ENCODE measurements at places on chromosomes 2 and 18. TPM values are rescaled to one million over a fixed set of nuclear protein-coding genes. Genes with fewer than 3 reads are reported as not detected.

ADRA2B gene
- polyA plus RNA-seq, result not detected

CRYBA2 gene
- 5.5 TPM for polyA plus RNA-seq

GRCh38 chr2:168392024-168392423 is 64.0 kb upstream of the CERS6 start:
- DNase-seq, result no peak

TYMS gene
- polyA plus RNA-seq, result 17.3 TPM

DNA sequence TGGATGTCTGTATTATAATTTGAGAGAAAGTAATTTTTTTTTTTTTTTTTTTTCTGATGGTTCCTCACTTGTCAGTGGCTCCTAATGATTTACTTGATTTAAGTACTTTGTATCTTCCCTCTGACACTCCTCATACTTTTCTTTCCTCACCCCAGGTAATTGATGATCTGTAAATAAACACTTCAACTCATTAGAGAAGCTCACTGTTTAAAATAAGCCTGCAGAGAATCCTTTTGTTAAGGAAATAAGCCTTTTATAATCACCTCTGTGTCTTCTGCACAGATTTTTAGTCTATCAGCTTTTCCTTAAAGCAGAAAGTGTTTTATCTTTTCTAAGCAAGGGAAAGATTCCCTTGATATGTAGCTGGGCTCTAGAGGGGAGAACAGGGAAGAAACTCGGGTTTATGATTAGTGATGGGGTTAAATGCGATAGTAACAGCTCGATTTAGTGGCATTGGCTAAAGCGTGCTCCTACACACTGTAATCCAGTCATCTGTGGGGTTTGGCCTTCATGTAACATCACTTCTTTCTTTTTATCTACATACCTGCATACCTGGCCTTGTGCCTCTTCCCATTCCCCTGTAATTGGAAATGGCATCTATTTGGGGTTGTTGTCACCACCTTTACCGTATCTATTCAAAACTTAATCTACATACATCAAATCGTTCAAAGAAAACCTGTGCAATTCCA is 60.1 kb upstream of the LRRTM1 start:
- no peak for DNase-seq

DNA sequence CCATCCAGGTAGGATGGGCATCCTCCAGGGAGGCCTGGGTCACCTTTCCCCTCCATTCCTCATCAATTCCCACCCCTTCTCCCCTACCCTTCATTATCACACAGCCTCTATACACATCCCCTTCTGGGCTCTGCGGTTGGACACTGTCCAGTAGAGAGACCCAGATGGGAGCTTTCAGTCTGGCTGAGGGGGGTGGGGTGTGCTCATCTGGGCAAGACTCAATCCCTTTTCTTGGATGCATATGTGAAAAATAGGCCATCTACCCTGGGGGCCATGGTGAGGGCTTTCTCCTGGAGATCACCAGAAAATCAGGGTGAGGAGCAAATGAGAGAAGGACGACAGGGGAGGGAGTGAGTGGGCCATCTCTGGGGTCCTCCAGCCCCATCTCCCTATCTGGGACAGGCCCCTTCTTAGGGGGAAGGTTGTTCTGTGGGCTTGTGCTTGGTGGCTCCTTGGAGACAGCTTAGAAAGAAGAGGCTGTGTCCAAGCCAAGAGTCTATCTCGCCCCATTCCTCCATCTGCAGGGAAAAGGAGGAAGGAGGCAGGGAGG is 160.1 kb downstream of the DYSF start:
- DNase-seq, result peak; percentile 26

PCARE gene
- polyA plus RNA-seq, result not detected

SP140 gene
- 19.2 TPM for polyA plus RNA-seq

DNA sequence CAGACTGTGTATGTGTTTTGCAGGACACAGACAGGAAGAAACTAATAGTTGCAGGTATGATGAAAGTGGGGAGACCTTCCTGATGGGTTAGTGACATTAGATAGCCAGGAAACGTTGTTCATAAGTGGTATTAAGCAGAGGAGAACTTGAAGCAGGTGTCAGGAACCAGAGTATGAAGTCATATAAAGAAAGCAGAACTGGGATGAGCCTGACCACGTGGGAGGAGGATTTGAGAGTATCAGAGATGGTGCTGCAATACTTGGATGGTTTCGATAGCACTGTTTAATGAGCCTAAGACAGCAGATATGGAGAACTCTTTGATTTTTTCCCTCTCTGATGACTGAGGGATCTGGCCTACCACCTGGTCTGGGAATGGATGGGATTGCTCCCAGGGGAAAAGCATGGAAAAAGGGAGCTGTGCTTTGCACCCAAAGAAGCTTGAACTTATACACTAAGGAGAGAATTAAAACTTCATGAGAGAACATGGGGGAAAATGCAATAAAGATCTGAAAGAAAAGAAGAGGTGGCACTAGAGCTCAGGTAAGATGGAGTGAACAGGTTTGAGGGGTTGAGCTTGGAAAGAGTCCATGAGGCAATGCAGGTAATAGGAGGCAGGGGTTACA is 226.0 kb upstream of the LRRTM1 start:
- DNase-seq, result no peak

AMMECR1L gene
- 9.0 TPM for polyA plus RNA-seq

- no peak for DNase-seq
These were observed 347.5 kb upstream of the SALL3 start for GRCh38 chr18:78632111-78632541.

DNA sequence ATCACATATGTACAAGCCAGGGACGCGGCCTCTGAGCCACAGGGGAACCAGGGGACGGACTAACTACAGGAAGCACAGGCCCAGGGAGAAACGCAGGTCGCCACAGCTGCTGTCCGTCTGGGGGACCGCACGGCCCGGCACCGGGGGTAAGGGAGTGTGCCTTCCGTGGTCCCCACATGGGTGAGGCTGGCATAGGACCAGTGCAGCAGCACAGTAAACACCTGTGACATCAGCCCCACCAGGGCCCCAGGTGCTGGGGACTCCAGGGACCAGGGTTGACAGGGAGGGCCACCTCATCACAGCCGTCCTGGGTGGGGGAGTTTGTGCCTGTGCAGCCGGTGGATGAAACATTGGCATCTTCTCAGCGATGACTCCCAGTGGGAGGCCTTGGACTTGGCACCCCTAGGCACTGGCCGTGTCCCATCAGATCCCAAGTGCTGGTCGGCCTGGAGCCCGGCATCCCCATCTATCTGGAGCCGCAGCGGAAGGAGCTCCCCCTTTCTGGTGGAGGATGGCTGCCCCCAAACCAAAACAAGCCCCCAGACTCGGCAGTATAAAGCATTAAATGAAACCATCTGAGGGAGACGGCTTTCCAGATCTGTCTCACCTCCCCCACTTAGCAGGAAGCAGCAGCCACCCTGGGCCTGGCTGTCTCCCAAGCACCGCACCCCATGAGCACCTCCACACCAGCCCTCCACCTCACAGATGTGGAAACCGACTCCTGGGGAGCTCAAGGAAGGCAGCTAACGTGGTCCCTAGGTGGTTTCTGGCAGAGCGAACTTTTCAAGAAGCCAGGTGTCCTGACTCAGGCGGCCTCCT is 22.5 kb downstream of the AQP12A start:
- DNase-seq, result no peak

PMAIP1 gene
- 8.8 TPM for polyA plus RNA-seq

- no peak for DNase-seq
These were observed 635 bp downstream of the SLC3A1 start for GRCh38 chr2:44275927-44276303.

IL1R2 gene
- 21.6 TPM for polyA plus RNA-seq

ZFP36L2 gene
- polyA plus RNA-seq, result 120 TPM

GRCh38 chr2:64114063-64114911 is 29.9 kb downstream of the PELI1 start:
- DNase-seq, result no peak

INSIG2 gene
- 7.9 TPM for polyA plus RNA-seq

DNA sequence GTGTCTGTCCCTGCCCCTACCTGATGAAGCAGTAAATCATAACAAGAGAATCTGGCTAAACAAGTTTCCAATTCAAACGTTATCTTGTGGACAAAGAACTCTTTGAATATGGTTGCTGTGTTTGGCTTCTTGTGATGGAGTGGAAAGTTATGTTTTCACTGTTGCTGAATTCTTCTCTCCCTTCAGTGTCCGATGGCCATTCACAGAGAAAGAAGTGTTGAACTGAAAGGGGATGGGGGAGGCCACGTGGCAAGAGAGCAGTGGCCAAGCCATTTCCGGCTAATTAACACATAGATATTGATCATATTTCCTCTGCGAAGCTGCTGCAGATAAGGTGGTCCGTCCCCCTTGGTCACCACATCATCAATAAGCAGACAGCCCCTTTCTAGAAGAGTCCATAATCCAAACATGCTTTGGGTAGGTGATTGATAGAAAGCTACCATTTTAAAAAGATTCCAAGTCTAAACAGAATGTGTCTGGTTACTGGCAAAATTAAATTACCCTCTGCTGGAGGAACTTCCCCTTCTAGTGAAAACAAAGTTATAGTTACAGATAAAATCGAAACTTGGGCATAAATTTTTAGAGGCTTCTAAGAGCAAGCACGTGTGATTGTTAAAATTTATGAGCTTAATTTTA is 36.9 kb upstream of the FZD7 start:
- DNase-seq, result no peak

GRCh38 chr18:7317804-7318231 is 86.9 kb downstream of the LRRC30 start:
- DNase-seq, result no peak

GRCh38 chr2:33145459-33145858 is 198.7 kb downstream of the LTBP1 start:
- DNase-seq, result no peak

- no peak for DNase-seq
These were observed 52.2 kb downstream of the HNMT start for GRCh38 chr2:138016351-138017087.

- DNase-seq, result no peak
These were observed 180.4 kb downstream of the MCFD2 start for GRCh38 chr2:46735108-46735691.

- no peak for DNase-seq
These were observed 87.4 kb downstream of the MYO3B start for GRCh38 chr2:170265321-170265720.

SDC1 gene
- polyA plus RNA-seq, result 14.4 TPM

VWA3B gene
- 1.4 TPM for polyA plus RNA-seq

L3MBTL4 gene
- polyA plus RNA-seq, result 1.2 TPM

GRCh38 chr18:9410515-9410914 is 64.8 kb upstream of the RALBP1 start:
- DNase-seq, result no peak

SLC25A52 gene
- polyA plus RNA-seq, result not detected

GRCh38 chr18:62371436-62371835 is 46.3 kb downstream of the TNFRSF11A start:
- no peak for DNase-seq

PTPN2 gene
- polyA plus RNA-seq, result 31.4 TPM

ANKRD30BL gene
- 0.07 TPM for polyA plus RNA-seq

- no peak for DNase-seq
These were observed 9.5 kb downstream of the HJURP start for GRCh38 chr2:233844836-233845235.

DYSF gene
- polyA plus RNA-seq, result 4.1 TPM

- DNase-seq, result no peak
These were observed 46.6 kb downstream of the MFSD6 start for GRCh38 chr2:190454795-190455194.

GRCh38 chr2:72137498-72138010 is 10.1 kb downstream of the CYP26B1 start:
- DNase-seq, result peak; percentile 70

- peak; percentile 49 for DNase-seq
These were observed 43.2 kb downstream of the FOSL2 start for GRCh38 chr2:28435814-28436351.

FOXI3 gene
- not detected for polyA plus RNA-seq

DNA sequence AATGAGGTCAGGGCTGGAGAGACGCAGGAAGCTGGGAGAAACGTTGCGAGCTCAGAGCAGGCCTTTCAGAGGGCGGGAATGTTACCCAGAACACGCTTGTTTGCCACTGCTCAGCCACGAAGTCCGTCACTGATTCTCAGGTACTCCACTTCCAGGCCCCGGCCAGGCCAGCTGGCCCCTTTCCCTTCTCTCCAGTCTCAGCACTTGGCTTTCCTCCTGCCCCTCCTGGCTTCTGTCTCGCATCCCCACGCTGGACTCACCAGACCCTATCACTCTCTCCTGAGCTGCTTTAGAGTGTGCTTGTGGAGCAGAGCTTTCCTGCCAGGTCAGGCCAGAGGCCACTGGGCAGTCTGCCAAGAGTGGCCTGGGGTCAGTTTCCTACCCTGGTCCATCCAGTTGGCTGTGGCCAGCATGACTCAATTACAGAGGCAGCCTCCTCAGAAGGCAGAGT is 151.4 kb downstream of the TWIST2 start:
- peak; percentile 81 for DNase-seq

AMER3 gene
- under 0.01 TPM for polyA plus RNA-seq
